ENCODE measurements at places on chromosomes 5 and 9. TPM values are rescaled to one million over a fixed set of nuclear protein-coding genes. Genes with fewer than 3 reads are reported as not detected.

Gene F2RL1
- total RNA-seq, result 2.7 TPM

Gene NUTM2F
- total RNA-seq, result not detected

Gene UGT3A2
- not detected for total RNA-seq

Gene FGF18
- not detected for total RNA-seq

Gene TIMD4
- not detected for total RNA-seq

Gene BAAT
- not detected for total RNA-seq

Gene LRRC14B
- total RNA-seq, result not detected

Gene CCDC192
- total RNA-seq, result not detected

Gene AK8
- 1.0 TPM for total RNA-seq

- H3K27me3 ChIP-seq, result no peaks in the 10 kb centered on the region
- H3K27ac ChIP-seq, result no peak overlapping the region
- H3K36me3 ChIP-seq, result peaks cover 80% of the 10 kb centered on the region
- DNase-seq, result no peak
- no peak overlapping the region for H3K4me3 ChIP-seq
These were observed 23.8 kb upstream of the CAMLG start for GRCh38 chr5:134714541-134714940.

DNA sequence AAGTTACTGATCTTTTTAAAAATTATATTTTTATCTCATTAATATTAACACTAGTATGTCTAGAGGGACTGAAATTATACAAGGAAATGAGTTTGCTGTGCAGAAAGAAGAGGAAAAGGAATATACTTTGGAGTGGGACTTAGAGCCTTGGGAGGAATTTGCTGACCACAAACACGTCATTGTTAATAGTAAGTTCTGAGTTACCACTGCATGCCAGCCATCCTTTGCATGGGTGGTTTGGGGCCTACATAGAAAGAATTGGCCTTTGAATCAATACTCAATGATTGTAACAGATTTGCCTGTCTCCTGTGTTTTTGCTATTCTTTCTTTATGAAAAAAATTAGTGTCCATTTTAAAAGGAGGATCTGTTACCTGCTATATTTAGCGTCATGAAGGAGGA, 232.6 kb upstream of the TNC start:
- H3K4me1 ChIP-seq, result peaks cover 8% of the 10 kb centered on the region
- peak; percentile 42 for DNase-seq
- no peaks in the 10 kb centered on the region for H3K27me3 ChIP-seq
- H3K4me3 ChIP-seq, result no peak overlapping the region
- H3K36me3 ChIP-seq, result no peaks in the 10 kb centered on the region

GRCh38 chr5:116492776-116493175, 81.8 kb downstream of the SEMA6A start:
- H3K27me3 ChIP-seq, result no peaks in the 10 kb centered on the region
- no peak overlapping the region for H3K27ac ChIP-seq
- H3K36me3 ChIP-seq, result no peaks in the 10 kb centered on the region
- DNase-seq, result no peak
- H3K4me3 ChIP-seq, result no peak overlapping the region

- no peaks in the 10 kb centered on the region for H3K36me3 ChIP-seq
- H3K27me3 ChIP-seq, result no peaks in the 10 kb centered on the region
- H3K4me1 ChIP-seq, result no peaks in the 10 kb centered on the region
- no peak for DNase-seq
These were observed 333.9 kb upstream of the TLE4 start for GRCh38 chr9:79237861-79238260.

GRCh38 chr5:143174714-143175398, 228.6 kb downstream of the NR3C1 start:
- peaks cover 25% of the 10 kb centered on the region for H3K4me1 ChIP-seq
- H3K4me3 ChIP-seq, result no peak overlapping the region
- H3K27ac ChIP-seq, result no peak overlapping the region
- peak; percentile 25 for DNase-seq

DNA sequence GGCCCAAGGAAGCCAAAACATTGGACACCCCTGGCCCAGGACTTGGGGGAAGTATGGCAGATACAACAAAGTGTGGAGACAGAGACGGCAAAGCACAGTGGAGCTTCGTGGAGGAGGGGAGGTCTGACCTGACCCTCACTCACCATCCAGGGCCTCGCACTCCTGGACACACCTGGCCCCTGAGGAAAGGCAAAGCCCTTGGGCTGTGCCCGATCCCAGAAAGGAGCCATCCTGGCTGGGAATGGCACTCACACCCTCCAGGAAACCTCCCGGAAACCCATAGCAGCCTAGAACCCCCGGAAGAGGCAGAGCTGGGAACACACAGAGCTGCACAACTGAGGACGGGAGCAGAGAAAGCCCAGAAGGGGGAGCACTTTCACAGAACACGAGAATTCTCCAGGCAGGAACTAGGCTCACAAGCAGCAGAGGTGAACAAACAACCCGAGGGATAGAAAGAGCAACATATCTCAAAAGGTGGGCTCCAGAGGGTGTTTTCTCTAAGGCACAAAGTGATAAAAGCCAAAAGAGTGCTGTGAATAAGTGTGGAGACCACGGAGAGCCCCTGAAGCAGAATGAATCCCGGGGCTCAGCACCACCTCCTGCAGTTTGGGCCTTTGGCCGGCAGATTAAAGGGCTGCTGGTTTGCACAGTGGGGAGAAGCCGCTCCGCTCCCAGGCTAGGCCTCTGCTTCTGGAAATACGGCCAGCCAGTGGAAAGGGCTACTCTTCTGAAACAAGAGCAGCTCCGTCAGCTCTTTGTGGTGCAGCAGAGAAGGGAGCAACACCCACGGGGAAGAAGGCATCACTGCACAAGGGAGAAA, 108.2 kb downstream of the UBE2R2 start:
- no peaks in the 10 kb centered on the region for H3K4me1 ChIP-seq
- no peak overlapping the region for H3K27ac ChIP-seq
- H3K4me3 ChIP-seq, result no peak overlapping the region
- H3K27me3 ChIP-seq, result no peaks in the 10 kb centered on the region

DNA sequence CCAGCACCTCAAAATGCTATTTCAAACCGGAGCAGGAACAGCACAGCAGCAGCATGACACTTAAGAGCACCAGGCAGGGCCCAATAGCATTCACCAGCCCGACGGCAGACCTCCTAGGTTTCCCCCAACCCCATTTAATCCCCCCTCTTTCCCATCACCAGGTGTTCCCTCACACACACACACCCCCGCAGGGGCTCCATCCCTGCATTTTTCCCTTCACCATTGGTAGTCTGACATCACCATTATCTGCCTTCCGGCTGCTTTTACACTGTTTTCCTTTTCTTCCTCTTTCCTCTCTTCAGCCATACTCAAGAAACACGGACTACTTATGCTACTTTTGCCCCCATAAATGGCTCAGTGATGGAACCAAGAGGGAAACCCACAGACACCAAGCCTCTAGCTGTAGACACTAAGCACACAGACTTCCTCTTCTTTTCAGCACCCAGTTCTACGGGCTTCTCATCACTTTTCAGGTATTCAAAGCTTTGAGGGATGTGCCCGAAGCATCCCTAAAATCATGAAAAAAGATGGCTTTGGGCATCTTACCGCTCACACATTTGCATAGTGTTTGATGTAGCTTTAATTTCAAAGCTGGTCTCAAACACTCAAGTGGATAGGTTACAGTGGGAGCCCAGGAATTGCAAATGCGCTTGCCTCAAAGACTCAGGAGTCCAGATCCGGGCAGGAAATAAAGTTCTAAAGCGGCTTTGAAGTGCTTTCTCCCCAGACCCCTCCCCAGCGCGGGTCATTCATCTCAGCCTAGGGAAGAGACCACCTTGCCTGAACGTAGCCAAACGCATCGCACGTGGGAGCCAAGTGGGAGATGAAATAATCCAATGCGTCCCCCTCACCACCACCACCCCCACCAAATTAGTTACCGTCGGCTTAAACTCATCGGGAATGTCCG, 141.5 kb downstream of the TSSK1B start:
- no peaks in the 10 kb centered on the region for H3K27me3 ChIP-seq
- H3K4me1 ChIP-seq, result 0 out of 2 replicates have a peak, but pooled peaks cover 10% of the 10 kb centered on the region
- H3K27ac ChIP-seq, result peak overlapping the region; percentile 79

DNA sequence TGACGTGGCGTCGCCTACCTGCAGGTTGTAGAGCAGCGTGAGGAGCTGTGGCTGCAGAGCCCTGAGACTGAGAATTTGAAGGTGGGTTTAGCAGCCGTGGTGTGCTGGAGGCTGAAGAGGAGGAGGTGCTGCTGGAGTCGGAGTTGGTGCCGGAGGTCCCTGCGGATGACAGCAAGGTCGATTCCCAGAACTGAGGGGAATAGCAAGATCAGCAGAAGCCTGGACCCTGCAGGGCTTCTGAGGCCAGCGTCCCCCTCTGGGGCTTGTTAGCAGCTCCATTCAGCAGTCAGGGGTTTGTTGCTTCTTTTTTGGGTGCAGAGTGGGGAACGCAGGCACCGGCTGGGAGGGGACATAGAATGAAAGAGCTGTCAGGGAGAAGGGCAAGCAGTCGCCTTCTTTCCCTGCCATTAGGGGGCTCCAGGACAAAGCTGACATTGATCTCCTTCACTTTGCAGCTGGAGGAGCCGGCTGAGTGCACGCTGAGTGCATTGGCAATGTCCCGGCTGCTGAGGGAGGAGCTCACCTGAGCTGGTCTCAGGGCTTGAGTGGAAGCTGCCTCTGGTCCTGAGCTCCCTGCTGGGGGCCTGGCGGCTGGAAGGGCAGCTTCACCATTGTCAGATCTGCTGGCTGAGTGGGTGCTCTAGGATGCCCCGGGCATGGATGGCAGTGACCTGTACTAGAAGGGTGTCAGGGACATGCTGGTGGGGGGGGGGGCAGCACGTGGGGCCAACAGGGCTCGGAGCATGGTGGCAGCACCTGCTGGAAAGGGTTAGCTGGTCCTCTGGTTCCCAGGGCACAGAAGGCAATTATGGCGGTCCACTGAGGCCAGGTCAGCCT, 20.8 kb downstream of the OBP2B start:
- DNase-seq, result no peak
- H3K36me3 ChIP-seq, result no peaks in the 10 kb centered on the region
- H3K27ac ChIP-seq, result no peak overlapping the region
- peaks cover 29% of the 10 kb centered on the region for H3K27me3 ChIP-seq
- no peaks in the 10 kb centered on the region for H3K4me1 ChIP-seq

GRCh38 chr5:124126504-124127217, 614.7 kb downstream of the CSNK1G3 start:
- peaks cover 14% of the 10 kb centered on the region for H3K27me3 ChIP-seq
- H3K4me3 ChIP-seq, result no peak overlapping the region
- no peak overlapping the region for H3K27ac ChIP-seq
- no peaks in the 10 kb centered on the region for H3K4me1 ChIP-seq
- DNase-seq, result no peak
- H3K36me3 ChIP-seq, result no peaks in the 10 kb centered on the region
